ENCODE measurements at places on chromosomes 13 and 19.

DNA sequence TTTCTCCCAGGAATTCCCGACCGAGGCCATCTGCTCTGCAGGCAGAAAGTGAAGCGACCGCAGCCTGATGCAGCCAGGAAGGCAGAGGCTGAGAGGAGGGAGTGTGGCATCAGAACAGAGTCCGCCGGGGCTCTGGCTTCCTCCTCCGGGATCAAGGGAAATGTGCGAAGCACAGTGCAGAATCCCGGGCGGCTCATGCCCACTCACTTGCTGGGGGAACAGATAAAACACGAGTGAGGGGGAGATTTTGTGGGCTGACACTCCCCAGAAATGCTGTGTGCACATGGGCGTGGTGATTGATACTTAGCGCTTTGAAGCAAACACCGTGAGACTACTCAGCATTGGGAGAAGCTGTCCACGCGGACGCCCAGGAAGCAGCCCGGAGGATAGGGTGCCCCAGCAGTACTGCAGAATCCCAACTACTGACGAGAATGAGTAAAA lies 75.3 kb upstream of the POMP start:
- no peak for DNase-seq

GRCh38 chr19:7907122-7907521 lies 3.4 kb downstream of the MAP2K7 start:
- no peak for DNase-seq

- peak; percentile 90 for DNase-seq
These were observed 727.7 kb downstream of the UQCRFS1 start for GRCh38 chr19:28485292-28485691.

DNA sequence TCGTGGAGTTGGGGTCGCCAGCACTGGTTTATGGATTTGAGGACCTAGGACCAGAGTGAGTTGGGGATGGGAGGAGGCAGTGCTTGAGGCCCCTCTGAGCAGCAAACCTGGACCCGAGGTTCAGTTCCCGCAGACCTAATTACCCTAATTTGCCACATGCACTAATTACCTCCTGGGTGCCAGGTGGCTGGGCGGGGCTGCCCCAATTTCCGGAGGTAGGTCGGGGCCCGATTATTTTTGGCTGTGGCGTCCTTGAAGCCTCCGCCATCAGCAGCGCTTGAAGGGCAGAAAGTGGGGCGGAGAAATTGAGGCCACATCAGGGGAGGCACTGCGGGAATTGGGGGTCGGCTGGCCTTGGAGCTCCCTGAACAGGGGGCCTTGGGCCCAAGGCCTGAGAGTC lies 5.9 kb upstream of the HOMER3 start:
- peak; percentile 88 for DNase-seq

GRCh38 chr13:30664689-30665275 lies 47.1 kb downstream of the USPL1 start:
- no peak for DNase-seq

- no peak for DNase-seq
These were observed 14.6 kb downstream of the MPND start for GRCh38 chr19:4357921-4358326.

GRCh38 chr13:27236478-27236877 lies 14.9 kb upstream of the RPL21 start:
- DNase-seq = no peak

GRCh38 chr19:50821248-50821612 lies 2.4 kb downstream of the KLK1 start:
- no peak for DNase-seq

GRCh38 chr19:58338825-58339558 lies 12.2 kb downstream of the ZSCAN22 start:
- no peak for DNase-seq

Measured in RPMI8226 (cell line).